ENCODE measurements at places on chromosomes 3 and 15.

GRCh38 chr3:183904833-183905780, 20.4 kb upstream of the PARL start:
- no peak for DNase-seq

DNA sequence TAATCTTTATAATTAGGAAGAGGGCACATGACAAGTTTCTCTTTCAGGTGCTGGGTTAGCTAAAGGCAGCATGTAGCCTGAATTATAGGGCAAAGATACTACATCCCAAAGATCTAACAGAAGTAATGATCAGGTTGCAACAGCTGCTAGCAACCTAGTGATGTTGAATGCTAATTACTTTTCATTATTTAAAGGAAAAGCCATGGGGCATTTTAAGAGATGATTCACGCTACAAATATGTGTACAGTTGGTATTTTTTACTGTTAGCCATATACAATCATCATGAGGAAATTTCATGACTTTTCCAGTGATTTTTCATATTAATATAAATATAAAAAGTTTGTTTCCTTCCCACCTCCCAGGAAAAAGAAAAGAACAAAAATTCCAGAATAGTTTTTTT, 43.0 kb downstream of the NEK10 start:
- DNase-seq, result no peak

DNA sequence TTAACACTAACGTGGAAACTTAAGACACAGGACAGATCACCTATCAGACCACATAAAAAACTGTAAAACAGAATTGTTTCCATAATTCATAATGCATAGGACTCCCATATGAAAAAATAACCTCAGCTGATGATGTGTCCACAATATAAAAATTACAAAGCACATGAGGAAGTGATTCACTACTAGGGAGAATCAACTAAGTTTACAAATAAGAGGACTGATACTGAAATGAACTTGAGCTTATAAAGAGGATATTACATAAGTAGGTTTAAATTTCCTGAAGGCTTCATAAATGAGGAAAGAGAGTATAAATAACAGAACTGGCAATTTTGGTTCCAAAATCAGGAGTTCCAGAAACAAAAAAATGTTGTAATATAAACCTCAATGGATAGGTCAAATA, 111.9 kb downstream of the SAMMSON start:
- no peak for DNase-seq

- DNase-seq, result no peak
These were observed 26.1 kb upstream of the ZCWPW2 start for GRCh38 chr3:28322464-28322863.

- DNase-seq, result no peak
These were observed 32.2 kb downstream of the SYNM start for GRCh38 chr15:99137111-99137546.

DNA sequence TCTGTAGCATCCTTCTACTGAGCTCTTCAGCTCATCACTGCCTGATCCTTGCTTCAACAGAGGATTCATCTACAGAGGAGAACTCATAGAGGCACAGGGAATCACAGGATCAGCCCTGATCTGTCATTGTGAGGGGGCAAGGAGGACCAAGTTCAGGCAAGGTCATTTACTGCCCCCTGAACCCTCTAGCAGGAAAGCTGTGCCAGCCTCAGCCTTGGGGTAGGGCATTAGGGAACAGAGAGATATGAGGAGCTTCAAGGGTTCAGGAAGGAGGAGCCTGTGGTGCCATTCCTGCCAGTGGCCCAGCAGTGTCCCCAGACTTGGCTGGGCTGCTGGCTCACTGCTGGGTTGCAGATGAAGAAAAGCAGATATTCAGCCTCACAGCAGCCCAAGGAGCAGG, 8.2 kb downstream of the CHST14 start:
- DNase-seq, result no peak

- DNase-seq, result no peak
These were observed 5.3 kb upstream of the EID1 start for GRCh38 chr15:48872632-48873031.

DNA sequence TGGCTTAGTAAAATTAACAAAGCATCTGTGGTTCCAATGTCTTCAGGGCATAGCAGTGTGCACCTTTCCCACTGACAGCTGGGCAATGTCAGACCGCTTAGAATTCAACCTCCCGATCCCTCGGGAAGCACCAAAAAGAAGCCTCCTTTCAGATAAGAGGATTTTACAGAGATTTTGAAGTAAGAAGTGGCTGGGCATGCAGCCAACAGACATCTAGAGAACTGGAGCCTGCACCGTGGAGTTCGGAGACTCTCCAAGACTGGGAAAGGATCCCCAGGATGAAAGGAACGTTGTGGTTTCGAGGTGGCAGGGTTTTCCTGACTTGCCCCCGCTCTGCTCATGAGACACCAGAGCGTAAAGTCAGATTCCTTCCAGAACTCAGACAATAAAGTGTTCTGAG, 5.3 kb downstream of the FAM174B start:
- DNase-seq, result no peak

DNA sequence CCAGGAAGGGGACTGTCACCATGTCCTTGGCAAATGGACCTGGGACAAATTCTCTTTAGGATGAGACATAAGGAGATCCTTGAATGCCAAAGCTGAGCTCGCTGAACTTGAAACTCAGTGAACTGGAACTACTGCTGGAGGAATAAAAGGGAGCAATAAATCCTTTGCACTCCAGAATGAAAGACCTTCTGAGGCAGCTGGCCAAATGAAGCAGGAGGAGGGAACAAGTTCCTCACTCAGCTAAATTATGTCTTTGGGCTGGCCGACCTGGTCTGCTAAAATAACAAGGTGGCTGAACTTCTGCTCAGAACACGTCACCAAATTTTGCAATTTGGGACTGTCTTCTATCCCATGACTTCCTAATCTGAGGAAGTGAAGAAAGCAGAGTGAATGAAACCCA, 314.7 kb downstream of the LPP start:
- DNase-seq, result no peak

DNA sequence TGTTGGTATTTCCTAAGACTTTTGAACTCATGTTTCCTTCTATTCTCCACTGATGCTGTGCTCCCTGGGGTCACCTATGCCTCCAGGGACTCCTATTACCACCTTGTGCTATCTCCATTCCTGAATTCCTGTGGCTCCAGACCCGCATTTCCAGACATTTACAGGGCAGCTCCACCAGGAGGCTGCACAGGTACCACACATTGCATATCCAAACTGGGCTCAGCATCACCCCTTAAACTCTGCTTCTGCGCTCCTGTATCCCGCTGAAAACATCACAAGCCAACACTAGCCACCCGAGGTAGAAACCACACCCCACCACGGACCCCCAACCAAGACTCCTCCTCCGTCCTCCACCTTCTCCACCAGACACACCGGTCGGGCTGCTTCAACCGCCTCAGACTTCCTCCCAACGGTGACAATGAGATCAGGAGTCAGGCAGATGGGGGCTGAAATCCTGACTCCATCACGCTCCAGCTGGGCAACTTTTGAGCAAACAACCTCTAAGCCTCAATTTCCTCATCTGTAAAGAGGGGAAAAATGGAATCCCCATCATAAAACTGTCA, 10.4 kb downstream of the TNK2 start:
- DNase-seq, result no peak

GRCh38 chr3:126911162-126912026, 71.5 kb upstream of the PLXNA1 start:
- peak; percentile 24 for DNase-seq

DNA sequence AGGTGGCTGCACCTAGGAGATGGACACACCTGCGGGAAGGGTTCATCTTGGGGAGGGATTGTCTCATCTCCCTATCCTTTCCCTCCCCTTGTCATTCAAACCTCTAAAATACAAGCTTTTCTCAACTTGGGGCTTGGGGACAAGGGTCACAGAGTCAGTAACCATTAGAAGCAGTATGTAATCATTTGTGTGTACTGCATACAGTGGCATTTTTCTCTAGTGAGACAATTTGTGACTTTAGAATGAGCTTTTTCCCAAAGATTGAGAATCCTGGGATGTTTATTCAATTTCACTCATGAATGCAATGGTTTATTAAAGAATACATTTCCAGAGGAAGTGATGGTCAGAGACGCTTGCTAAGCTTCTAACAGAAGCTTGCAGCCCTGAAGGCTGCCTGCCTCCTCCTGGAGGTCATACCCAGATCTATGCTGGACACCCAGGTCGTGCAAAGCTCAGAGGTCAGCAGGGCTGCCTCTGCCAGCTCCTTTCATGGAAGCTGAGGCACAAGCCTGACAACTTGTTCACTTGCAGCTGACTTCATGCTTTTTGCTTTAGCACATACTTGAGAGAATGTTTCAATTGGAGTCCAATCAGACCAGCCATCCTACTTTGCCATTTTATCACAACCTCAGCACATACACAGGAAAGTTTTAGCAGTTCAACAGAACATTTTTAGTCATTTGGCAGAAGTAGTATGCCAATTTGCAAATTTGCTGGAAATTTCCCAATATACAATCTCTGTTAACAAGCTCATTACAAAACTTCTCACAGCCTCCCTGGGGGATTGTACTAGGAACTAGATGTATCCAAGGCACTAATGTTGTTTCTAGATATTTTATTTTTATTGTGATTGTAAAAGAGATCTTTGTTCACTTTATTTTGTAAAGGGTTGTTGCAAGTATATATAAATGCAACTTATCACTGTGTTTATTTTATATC, 25.6 kb upstream of the ALDH1L1 start:
- no peak for DNase-seq

GRCh38 chr3:169044331-169045113, 619.0 kb downstream of the MECOM start:
- DNase-seq, result no peak

DNA sequence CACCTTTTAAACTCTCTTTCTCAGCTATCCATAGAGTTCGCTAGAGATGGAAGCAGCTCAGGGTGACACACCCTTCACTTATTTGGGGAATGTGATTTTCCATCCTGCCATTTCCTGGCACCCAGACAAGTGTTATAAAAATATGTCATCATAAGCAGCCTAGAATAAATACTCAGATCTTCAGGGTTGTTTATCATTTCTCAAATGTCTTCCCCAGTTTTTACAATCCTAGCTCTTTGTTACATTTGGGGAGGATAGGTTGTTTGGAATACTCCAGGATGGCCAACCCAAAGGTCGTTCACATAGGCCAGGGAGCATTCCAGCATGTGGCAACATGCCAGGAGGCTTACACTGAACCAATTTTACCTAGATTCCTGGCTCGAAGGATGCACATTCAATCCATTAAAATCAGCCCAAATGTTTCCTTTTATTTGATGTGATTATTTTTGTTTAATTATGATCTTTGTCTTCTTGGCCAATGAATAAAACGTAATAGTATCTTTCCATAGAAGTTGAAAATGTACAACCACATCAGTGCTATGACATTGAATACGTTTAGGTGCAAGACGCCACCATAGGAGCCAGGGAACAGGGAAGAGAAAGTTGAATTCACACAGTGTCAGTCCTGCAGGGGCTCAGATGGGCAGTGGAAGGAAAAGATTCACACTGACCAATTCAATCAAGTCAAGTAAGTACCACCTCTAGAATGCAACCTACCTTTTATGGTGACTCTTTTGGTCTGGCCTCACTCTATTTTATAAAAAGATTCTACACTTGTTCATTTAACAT, 537.7 kb upstream of the MDFIC2 start:
- DNase-seq, result no peak

DNA sequence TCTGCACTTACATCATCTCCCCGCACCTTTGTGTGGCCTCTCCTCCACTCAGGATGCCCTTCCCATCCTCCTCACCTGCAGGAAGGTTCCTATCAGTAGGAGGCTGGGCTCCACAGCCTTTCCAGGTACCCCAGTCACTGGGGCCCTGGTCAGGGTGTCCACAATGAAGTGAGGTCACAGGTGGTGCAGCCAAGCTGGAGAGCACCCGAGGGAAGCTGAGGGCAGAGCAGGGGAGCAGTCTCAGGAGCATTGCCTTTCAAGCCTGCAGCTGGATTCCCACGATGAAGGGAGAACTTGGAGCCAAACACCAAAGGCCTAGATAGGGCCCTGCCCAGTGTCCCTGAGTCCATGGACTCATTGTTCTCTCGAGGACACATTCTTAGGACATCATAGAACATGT, 23.6 kb downstream of the MGLL start:
- DNase-seq, result no peak

GRCh38 chr15:96042734-96043224, 287.7 kb upstream of the NR2F2 start:
- DNase-seq, result no peak

GRCh38 chr3:196208942-196209695, 2.1 kb downstream of the ZDHHC19 start:
- DNase-seq, result no peak

DNA sequence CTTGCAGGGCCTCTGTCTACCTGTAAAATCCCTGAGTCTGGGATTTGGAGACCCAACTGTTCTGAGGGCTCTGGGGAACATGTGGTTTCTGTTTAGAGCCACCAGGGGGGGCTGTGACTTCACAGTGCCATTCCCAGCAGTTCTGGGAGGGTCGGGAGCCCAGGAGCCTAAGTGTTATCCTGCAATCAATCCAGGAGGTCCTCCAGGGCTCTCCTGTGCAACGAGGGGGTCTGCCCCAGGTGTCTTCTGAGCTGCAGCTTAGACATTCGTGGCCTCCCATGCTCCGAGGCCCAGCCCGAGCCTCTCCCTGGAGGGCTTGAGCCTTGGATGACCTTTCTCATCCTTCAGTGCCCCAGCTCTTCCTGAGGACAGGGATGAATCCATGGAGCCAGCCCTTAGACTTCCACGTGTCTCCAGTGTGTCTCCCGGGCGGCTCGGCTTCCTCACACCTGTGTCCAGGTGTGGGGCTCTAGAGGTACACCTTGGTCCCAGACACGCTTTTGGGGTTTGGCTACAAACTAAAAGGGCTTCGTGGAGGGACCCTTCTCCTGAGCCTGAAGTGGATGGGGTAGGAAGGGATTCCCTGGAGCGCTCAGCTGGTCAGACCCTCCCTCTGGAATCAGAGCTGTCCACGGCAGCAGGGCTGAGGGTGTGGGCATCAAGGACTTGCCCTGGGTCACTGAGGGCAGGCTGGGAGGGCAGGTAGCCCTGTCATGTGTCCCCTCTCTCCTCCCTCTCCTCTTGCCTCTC, 20.3 kb upstream of the ABTB1 start:
- no peak for DNase-seq

DNA sequence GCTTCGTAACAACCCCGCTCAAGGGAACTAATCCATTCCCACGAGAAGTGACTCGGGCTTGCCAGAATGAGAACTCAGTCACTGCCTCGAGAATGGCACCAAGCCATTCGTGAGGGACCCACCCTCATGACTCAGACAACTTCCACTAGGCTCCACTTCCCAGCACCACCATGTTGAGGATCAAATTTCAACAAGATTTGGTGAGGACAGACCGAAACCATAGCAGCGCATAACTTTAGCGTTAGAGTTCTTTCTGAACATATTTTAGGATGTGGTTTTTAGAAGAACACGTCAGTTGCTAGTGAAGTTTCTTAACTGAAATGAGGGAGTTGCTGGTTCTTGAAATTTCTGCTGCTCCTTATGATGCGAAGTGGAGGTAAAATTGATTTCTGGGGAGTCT, 13.5 kb downstream of the PTPRG start:
- no peak for DNase-seq

DNA sequence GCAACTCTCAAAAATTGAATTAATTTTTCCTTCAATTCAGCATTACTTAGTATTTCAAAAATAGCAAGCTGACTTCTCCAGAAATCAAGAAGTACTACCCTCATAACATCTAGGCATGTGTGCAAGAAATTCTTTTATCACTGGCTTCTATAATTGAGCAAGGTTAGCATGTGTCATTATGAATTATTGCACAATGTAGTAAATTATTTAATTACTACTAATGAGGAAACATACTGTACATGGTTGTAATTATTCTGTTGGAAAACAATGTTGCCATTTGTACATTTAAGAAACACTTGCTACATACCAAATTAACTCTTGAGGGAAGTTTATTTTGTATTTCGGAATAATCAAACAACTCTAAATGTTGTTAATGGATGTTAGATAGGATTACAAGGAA, 122.2 kb upstream of the ICE2 start:
- DNase-seq, result no peak

All from activated T-cell treated with anti-CD3 and anti-CD28 coated beads for 1 hour (primary cell).